ENCODE measurements at places on chromosomes 12 and 14. TPM values are rescaled to one million over a fixed set of nuclear protein-coding genes. Genes with fewer than 3 reads are reported as not detected.

DNA sequence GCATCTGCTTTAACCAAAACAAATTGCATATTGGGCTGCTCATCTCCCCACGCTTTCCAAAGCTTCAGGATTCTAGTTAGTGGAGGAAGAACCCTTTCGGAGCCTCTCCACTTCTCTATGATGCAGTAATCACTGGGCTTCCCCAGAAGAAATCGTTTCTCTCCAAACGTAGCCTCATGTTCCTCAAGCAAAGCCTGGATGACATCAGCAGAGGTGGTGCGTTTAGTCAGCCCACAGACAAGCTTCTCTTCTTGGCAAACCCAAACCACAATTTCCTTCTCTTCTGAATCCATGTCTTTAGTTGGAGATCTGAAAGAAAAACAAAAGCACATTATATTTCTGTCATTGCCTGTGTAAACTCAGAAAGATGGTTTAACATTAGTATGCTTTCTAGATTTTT lies 30.6 kb downstream of the RASSF9 start:
- H3K27ac ChIP-seq, result no peak overlapping the region
- no peak for DNase-seq
- H3K27me3 ChIP-seq, result no peaks in the 10 kb centered on the region
- H3K4me3 ChIP-seq, result no peak overlapping the region

- H3K36me3 ChIP-seq, result no peaks in the 10 kb centered on the region
- H3K4me1 ChIP-seq, result peaks cover 8% of the 10 kb centered on the region
- H3K4me3 ChIP-seq, result no peak overlapping the region
- no peak overlapping the region for H3K27ac ChIP-seq
Observed at GRCh38 chr12:103691063-103691462, 104.0 kb downstream of the STAB2 start.

DNA sequence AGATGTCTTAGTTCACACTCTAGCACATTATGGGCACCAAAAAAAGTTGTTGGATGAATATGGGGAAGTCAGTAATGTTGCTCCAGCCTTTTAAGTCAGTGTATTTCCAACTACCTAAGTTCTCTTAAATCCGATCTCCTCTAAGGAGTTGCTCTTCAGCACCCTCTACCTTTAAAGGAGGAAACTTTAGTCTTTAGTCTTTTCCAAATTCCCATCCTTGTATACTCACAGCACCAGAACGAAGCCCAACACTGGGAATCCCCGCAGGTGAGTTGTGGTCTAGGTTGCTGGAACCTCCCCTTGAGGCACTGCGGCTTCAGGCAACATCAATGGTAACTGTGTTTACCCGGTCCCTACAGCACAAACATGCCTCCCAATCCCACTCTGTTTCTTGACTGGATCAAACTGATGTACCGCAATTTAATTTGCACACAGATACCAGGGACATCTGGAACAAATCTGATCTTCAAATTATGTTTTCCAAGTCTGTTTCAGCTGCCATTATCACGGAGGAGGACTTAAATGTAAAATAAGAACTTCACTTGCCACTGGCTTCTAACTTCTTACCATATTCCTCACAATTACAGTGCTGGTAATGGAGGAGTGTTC lies 179.0 kb downstream of the FOXN3 start:
- no peak for DNase-seq
- H3K36me3 ChIP-seq, result peaks cover 31% of the 10 kb centered on the region
- no peaks in the 10 kb centered on the region for H3K27me3 ChIP-seq
- peaks cover 76% of the 10 kb centered on the region for H3K4me1 ChIP-seq

DNA sequence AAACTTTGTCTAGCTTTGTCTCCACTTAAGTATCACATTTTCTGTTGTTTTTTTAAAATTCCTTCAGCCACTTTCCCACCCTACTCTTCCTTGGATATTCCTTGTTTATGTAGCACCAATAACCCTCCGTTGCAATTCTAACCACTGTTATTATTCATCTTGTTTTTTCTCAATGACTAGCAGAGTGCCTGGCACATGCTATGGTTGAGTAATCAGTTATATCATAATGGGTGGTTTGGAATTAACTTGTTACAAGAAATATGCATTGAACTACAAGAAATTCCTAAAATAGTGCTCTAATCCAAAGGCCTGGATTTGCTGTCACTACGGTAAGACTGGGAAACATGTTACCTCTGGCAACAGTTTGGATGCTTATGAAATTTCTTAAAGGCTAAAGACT lies 756.6 kb downstream of the NOVA1 start:
- peaks cover 8% of the 10 kb centered on the region for H3K27me3 ChIP-seq
- no peak overlapping the region for H3K4me3 ChIP-seq
- no peak for DNase-seq
- H3K36me3 ChIP-seq, result no peaks in the 10 kb centered on the region

- H3K27ac ChIP-seq, result no peak overlapping the region
- H3K27me3 ChIP-seq, result no peaks in the 10 kb centered on the region
- H3K4me1 ChIP-seq, result no peaks in the 10 kb centered on the region
- no peak overlapping the region for H3K4me3 ChIP-seq
- DNase-seq, result peak; percentile 84
- no peaks in the 10 kb centered on the region for H3K36me3 ChIP-seq
Observed at GRCh38 chr14:87888136-87888999, 104.6 kb downstream of the GALC start.

DNA sequence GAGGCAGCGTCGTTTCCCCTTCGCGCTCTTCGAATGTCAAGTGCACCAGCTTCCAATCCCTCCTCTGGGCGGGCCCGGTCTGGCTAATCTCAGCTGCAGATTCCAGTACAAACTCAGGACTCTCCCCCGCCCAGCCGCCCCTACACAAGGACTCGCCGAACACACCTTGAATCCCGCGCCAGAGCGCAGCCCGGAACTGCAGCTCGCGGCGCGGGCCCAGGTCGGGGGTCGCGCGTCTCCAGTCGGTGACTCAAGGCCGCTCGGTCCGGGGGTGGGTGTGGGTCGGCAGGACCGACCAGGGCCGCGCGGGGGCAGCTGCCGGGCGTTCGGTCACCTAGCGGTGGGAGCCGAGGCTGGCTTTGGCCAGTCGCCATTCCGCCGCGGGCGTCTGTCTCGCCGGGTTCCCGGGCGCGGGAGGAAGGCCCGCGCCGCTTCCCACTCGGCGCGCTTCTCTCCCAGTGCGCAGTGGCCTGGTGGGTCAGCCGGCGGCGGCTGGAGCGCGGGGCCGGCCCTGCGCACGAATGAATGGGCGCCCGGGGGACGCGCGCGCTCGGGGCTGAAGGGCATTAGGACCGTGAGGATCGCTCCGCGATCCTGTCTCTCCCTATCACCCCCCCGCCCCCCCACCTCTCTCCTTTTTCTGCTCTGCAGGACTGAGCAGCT lies at the start of gene GALNT16:
GALNT16 (plus strand) TSS at position 632 of the 663 bp plus-strand sequence. CDS start 133 bp downstream, outside the sequence.
- peak; percentile 69 for DNase-seq
- H3K36me3 ChIP-seq, result no peaks in the 10 kb centered on the region
- peak within 1 kb of the TSS; percentile 79 for H3K4me3 ChIP-seq

GRCh38 chr14:92951912-92952471 lies 29.0 kb downstream of the CHGA start:
- peak; percentile 84 for DNase-seq
- H3K4me3 ChIP-seq, result no peak overlapping the region
- H3K4me1 ChIP-seq, result peaks cover 11% of the 10 kb centered on the region
- peaks cover 22% of the 10 kb centered on the region for H3K36me3 ChIP-seq
- H3K27ac ChIP-seq, result peak overlapping the region; percentile 39

DNA sequence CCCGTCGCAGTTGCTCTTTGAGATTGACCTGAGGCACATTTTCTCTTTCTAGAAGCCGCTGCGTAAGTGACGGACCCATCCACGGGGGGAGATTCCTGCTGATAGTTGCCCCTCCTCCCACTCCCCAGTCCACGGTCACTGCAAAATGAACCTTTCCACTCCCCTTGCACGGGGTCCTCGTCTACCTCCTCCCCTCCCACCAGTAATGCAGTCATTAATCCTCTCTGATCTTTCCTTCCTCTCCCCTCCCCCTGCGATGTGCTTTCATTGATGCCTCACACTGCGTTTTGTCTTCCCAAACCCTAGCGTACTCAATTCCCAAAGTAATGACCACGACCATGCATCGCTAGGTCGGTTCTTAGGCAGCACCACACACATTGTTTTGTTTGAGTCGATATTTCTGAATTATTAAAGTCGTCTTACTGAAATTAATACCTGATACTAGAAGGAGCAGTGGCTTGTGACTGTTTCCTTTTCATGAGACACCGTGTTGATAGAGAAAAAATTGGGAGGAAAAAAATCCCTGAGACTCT lies 857 bp downstream of the ETNK1 start:
- H3K27ac ChIP-seq, result peak overlapping the region; percentile 85
- H3K27me3 ChIP-seq, result no peaks in the 10 kb centered on the region
- H3K4me1 ChIP-seq, result peaks cover 44% of the 10 kb centered on the region
- no peak for DNase-seq
- peaks cover 2% of the 10 kb centered on the region for H3K36me3 ChIP-seq

FOXA1 gene
- 0.34 TPM for total RNA-seq

GRCh38 chr14:84694161-84694560 lies 835.8 kb upstream of the FLRT2 start:
- H3K27me3 ChIP-seq, result no peaks in the 10 kb centered on the region
- DNase-seq, result no peak
- no peaks in the 10 kb centered on the region for H3K36me3 ChIP-seq
- no peak overlapping the region for H3K27ac ChIP-seq
- no peak overlapping the region for H3K4me3 ChIP-seq

DNA sequence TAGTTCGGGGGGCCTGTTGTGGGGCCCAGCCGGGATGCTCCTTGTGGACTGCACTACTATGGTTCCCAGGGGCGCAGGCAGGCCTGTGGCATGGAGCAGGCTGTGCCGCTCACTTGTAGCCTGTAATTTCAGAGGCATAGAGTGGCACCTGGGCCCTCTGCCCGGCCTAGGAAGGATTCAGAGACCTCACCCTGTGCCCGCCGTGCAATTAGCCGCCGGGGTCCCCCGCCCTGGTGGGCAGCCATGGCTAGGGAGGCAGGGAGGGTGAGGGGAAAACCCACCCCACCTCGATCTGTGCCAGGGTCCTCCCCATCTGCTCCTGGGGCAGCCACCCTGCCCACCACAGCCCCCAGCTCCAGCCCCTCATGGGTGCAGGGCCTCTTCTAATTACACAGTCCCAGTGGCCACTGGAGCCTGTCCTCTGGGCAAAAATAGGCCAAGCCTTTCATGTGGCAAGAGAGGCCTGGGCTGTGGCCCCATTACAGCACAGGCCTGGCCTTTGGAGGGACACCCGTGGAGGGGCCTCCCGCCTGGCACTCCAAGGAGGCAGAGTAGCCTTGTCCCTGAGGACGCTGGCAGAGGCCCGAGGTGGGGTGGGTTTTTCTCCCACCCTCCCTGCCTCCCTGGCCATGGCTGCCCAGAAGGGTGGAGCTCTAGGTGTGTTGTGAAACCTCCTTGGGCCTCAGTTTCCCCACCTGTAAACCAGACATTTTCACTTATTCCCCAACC lies 5.3 kb upstream of the TMEM119 start:
- H3K27me3 ChIP-seq, result no peaks in the 10 kb centered on the region
- no peak overlapping the region for H3K4me3 ChIP-seq
- DNase-seq, result no peak

GRCh38 chr14:23113431-23114119 lies 5.5 kb downstream of the CEBPE start:
- no peak overlapping the region for H3K4me3 ChIP-seq
- no peak overlapping the region for H3K27ac ChIP-seq
- H3K4me1 ChIP-seq, result peaks cover 20% of the 10 kb centered on the region
- no peak for DNase-seq
- H3K27me3 ChIP-seq, result peaks cover 24% of the 10 kb centered on the region

DNA sequence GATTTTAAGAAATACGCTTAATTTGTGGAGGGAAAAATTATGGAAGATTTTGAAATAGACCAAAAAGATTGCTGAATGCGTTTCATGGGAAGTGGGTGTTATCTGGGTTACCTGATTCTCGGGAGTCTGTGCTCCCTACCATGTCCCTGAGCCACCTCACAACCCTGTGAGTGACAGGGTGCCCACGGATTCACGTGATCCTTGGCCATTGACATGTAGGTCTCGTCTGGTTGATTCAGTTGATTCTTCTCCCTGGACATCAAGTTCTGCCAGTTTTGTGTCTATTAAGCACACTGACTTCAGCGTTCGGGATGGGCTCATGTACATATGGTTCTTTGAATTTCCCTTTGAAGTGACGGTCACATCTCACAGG lies 101.4 kb downstream of the ADGRD1 start:
- DNase-seq, result no peak
- H3K4me3 ChIP-seq, result no peak overlapping the region
- H3K27me3 ChIP-seq, result no peaks in the 10 kb centered on the region
- no peaks in the 10 kb centered on the region for H3K36me3 ChIP-seq

- H3K36me3 ChIP-seq, result peaks cover 19% of the 10 kb centered on the region
- H3K27ac ChIP-seq, result no peak overlapping the region
- no peak for DNase-seq
Observed at GRCh38 chr12:4626543-4626942, 22.3 kb downstream of the AKAP3 start.

GRCh38 chr12:121934309-121934664 lies 15.9 kb downstream of the CFAP251 start:
- no peak overlapping the region for H3K27ac ChIP-seq
- peaks cover 15% of the 10 kb centered on the region for H3K36me3 ChIP-seq
- no peaks in the 10 kb centered on the region for H3K27me3 ChIP-seq
- DNase-seq, result no peak
- peaks cover 27% of the 10 kb centered on the region for H3K4me1 ChIP-seq
- H3K4me3 ChIP-seq, result no peak overlapping the region

DNA sequence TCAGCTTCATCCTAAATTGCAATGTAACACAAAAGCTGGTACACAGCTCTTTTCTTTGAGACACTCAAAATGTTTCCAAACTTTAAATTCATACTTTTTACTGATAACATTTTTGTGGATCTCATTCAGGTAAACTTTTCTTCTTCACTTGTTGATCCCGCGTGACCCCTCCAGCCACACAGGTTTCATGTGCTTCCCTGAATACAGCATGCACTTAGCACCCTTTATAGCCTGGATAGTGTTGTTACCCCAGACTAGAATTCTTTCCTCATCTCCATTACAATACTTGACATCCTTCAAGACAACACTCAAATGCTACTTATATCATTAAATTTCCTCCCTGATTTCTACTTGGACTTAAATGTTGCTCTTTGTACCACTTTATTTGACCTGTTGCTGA lies 373.4 kb downstream of the RAD51B start:
- no peak for DNase-seq
- no peak overlapping the region for H3K27ac ChIP-seq
- H3K27me3 ChIP-seq, result no peaks in the 10 kb centered on the region
- no peak overlapping the region for H3K4me3 ChIP-seq
- no peaks in the 10 kb centered on the region for H3K36me3 ChIP-seq

DNA sequence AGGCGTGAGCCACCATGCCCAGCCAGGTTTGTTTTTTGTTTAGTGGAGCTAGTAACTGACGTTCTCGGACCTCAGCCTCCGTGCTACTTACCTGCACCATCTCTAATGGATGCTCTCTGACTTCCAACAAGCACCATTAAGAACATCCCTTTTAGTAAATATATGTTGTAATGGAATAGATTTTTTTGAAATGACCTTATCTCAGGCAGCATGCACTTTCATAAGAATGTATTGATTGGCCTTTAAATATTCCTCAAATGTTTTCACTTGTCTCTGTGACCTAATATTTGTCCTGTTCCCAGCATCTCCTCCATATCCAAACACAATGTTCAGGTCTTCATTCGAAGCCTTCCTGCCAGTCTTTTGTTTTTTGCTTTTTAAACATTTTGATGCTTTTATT lies 51.7 kb downstream of the PLXNC1 start:
- H3K4me1 ChIP-seq, result peaks cover 26% of the 10 kb centered on the region
- no peaks in the 10 kb centered on the region for H3K27me3 ChIP-seq
- no peak overlapping the region for H3K27ac ChIP-seq
- H3K36me3 ChIP-seq, result peaks cover 3% of the 10 kb centered on the region
- H3K4me3 ChIP-seq, result no peak overlapping the region
- DNase-seq, result no peak
